ENCODE measurements at places on chromosomes 7 and 10.

DNA sequence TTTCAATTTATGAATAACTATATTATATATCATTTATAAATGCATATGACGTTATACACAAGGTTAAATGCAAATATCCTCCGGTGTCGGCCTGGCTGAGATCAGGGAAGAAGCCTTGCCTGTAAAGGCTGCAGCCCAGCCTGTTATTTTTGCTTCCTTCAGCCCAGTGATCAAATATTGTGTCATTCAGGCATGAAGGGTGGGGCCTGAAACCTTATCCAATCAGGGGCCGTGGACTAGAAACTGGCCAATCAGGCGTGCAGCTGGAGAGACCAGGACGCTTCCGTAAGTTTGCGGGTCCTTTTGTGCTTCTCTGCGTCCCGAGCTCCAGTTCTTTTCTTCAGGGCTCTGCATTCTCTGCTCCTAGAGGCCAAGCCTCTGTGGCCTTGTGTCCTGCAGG is at the start of gene ZNF722:
ZNF722 (plus strand) TSS at position 301 of the 400 bp plus-strand sequence. CDS start 113 bp downstream, outside the sequence.
- no peak for DNase-seq

DNA sequence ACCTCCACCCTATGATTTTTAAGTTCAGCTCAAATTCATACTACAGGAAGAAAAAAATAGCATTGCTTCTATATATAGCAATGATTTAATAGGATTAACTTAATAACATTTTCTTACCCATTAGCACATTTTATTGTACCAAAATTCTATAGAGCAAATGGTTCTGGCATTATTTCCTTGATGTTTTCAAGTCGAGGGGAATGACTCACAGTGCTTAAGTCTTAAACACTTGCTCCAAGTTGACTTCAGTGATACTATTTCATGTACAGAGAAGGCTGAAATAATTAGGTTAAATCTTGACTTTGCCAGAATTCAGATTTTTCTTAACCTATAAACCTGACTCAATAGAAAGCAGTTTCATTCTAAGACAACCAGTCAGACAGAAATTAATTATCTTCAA is 1133.8 kb downstream of the SORCS3 start:
- DNase-seq: no peak

DNA sequence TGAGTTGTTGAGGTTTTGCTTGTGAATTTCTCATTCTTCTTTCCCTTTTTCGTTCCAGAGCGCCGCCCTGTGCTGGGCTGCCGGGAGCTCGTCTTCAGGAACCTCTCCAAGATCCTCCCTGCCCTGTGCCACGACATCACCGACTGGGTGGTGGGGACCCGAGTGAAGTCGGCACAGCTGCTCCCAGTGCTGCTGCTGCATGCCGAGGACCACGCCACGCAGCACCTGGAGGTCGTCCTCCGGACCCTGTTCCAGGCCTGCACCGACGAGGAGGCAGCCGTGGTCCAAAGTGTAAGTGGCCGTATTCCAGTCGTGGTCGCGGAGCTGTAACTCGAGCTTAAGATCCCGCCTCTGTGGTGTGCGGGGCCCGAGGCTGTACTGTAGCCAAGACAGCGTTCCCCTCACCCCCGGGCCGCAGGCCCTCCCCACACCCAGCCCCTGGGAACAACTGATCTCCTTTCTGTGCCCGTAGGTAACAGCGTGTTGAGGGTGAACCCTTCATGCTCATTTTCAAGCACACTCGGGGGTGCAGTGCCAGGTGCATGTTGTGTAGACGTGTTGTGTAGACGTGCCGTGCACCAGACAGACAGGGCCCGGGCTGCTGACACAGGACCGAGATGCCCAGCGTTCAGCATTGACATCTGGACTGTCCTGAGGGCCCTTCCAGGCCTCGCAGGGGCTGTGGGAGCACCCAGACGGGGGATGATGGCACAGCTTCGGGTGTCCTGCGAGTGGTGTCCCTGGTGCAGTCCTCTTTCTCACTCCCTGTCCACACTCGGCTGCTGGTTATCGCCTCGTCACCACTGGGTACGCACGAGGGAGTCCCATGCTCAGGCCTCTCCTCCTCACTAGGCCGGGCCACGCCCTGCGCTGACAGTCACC is 27.7 kb upstream of the PRKAR1B start:
- DNase-seq: no peak

- no peak for DNase-seq
Measured at GRCh38 chr7:28106321-28106829, 74.2 kb downstream of the JAZF1 start.
